ENCODE measurements at places on chromosomes 2 and 18.

- no peak for DNase-seq
Measured at GRCh38 chr2:219332542-219332941, at the start of gene RESP18. Gene RESP18, minus strand, starts transcription at chr2:219332744.

DNA sequence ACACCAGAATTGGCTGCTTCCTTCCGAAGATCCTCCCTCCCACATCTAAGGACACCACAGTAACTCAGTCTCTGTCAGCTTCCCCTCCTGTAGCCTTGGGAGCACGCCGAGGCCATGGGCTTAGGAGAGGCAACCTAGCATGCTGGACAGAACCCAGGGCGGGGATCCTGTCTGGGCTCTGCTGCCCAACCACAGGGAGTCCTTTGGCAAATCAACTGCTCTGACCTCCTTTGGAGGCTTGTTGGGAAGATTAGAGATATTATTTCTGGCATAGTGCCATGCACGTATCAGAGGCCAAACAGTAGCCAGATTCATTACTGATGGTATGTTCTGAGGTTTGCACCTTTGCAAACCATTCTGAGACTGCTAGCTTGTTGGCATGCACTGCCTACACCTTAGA lies 262.7 kb upstream of the EPAS1 start:
- no peak for DNase-seq

DNA sequence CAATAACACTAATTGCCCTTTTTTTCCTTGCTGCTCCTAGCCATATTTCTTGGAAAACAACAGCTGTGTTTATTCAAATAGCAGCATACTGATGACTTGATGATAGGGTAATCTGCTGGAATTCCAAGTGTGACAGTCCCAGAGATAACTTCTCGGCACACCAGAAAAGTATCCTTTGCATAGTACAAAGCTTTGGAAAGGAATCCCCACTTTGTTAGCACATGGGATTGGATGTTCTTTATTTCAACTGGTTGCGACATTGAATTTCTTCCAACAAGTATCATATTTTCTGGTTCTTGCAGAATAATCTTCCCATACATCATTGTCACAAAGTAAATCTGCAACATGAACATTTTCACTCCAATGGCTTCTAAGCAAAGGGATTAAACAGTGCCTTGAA lies 445.8 kb upstream of the ACVR2A start:
- no peak for DNase-seq

GRCh38 chr18:26473672-26474071 lies 74.7 kb downstream of the KCTD1 start:
- DNase-seq = no peak

- no peak for DNase-seq
Measured at GRCh38 chr2:200012401-200012800, 57.0 kb downstream of the MAIP1 start.

GRCh38 chr2:104547221-104547620 lies 306.7 kb upstream of the POU3F3 start:
- DNase-seq = no peak

DNA sequence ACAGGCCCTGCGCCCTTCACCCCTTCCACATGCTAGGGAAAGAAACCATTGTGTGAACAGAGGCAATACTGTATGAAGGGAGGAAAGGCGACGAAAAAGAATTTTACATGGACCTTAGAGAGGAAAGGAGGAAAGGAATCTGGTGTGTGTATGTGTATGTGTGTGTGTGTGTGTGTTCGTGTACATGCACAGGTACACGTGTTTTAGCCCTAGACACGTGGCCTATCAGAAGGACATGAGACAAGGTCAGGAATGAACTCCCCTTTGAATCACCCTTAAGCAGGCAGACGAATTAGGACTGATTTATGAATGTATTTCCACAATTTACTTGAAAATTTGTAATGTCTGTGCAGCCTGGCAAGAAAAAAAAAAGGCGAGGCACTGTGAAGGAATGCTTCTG lies 276.0 kb downstream of the ZNF516 start:
- no peak for DNase-seq

DNA sequence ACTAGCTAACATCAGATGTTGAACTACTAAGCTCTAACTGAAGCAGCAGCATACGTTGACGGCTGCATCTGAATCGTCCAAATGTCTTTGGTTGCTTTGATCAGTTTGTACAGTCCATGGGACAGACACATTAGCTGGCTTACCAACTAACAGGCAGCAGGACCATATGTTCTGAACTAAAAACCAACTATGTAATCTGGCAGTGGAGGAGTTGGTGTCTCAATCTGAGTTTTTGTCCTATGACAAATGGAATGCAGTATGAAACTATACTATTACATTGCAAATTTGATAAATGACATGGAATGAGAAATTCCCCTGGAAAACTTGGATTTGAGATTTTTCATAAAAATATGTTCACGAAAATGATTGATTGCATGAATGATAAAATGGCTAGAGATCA lies 79.5 kb downstream of the EPHA4 start:
- DNase-seq = no peak

DNA sequence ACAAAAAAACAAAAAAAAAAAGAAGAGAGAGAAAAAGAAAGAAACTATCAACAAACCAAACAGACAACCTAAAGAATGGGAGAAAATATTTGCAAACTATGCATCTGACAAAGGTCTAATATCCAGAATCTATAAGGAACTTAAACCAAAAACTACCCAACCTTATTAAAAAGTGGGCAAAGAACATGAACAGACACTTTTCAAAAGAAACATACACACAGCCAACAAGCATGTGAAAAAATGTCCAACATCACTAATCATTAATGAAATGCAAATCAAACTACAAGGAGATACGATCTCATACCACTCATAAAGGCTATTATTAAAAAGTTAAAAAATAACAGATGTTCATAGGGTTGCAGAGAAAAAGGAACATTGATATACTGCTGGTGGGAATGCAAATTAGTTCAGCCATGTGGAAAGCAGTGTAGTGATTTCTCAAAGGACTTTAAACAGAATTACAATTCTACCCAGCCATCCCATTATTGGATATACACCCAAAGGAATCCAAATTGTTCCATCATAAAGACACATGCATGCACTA lies 7.2 kb upstream of the POLE4 start:
- DNase-seq = no peak

DNA sequence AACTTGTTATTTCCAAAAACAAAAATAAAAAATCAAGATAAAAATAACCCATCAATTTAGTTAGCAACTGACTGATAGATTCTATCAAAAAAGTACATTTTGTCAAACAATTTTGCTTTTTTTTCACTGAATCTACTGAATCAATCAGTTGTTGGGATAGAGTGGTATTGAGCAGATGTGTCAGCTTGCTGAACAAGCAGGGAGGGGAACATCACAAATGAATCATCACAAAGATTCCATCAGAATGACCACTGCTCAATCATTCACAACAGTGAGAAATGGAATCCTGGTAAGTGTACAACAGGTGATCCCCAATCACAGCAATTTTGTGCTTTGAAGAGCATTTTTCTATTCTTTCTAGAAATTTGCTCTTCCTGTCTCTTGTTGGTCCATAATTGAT lies 12.3 kb upstream of the SLC14A2 start:
- DNase-seq = no peak

Measured in D341Med (cell line).